AG04450 (cell line): ENCODE measurements at places on chromosomes 4 and X.

GRCh38 chr4:92599044-92599443 is 295.3 kb downstream of the GRID2 start:
- no peak for DNase-seq

- no peak for DNase-seq
Measured at GRCh38 chr4:3911252-3911856, 145.2 kb downstream of the ADRA2C start.

- DNase-seq = no peak
Measured at GRCh38 chrX:103477496-103477895, 41.8 kb downstream of the RAB40A start.

DNA sequence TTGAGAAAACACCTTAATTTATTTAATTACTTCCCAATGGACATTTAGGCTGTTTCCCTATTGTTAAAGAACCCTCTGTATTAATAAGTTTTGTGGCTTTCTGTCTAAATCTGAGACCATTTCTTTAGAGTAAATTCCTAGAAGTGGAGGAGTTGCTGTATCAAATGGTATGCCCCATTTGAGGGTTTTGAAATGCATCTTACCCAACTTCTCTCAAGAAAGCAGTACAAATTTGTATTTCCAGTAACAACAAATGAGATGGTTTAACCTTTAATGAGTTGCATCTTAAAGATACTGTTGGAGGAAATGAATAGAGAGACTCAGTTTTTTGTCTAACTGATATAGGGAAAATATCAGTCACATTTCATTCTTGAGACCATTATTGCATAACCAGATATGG is 70.5 kb upstream of the CBLL2 start:
- no peak for DNase-seq

- no peak for DNase-seq
Measured at GRCh38 chrX:111168314-111168713, 72.3 kb downstream of the PAK3 start.
